Activated CD4-positive, alpha-beta memory T cell treated with anti-CD3 and anti-CD28 coated beads, Interleukin-2, amount 10 ng/mL, durations not matched to agents 7 days and 5 days (primary cell): ENCODE measurements at places on chromosomes 6 and 20. TPM values are rescaled to one million over a fixed set of nuclear protein-coding genes. Genes with fewer than 3 reads are reported as not detected.

Gene LTB
- 1,194 TPM for total RNA-seq

Gene SMPD2
- total RNA-seq = 16.9 TPM

Gene MAFB
- total RNA-seq = 0.28 TPM

Gene BMP7
- total RNA-seq = not detected

Gene TSBP1
- total RNA-seq = not detected

Gene MAS1
- not detected for total RNA-seq

Gene SSTR4
- total RNA-seq = not detected

Gene SLC35D3
- 0.13 TPM for total RNA-seq

Gene C6orf52
- total RNA-seq = 0.88 TPM

Gene ALDH8A1
- 1.2 TPM for total RNA-seq

Gene ZFAND3
- 35.2 TPM for total RNA-seq

Gene PRR18
- not detected for total RNA-seq

Gene SDCBP2
- 3.1 TPM for total RNA-seq

Gene CDH4
- 0.15 TPM for total RNA-seq

Gene ADAT2
- total RNA-seq = 19.4 TPM

Gene EPPIN
- total RNA-seq = not detected
